Activated CD8-positive, alpha-beta memory T cell treated with anti-CD3 and anti-CD28 coated beads for 1 hour (primary cell): ENCODE measurements at places on chromosomes 7 and 10.

DNA sequence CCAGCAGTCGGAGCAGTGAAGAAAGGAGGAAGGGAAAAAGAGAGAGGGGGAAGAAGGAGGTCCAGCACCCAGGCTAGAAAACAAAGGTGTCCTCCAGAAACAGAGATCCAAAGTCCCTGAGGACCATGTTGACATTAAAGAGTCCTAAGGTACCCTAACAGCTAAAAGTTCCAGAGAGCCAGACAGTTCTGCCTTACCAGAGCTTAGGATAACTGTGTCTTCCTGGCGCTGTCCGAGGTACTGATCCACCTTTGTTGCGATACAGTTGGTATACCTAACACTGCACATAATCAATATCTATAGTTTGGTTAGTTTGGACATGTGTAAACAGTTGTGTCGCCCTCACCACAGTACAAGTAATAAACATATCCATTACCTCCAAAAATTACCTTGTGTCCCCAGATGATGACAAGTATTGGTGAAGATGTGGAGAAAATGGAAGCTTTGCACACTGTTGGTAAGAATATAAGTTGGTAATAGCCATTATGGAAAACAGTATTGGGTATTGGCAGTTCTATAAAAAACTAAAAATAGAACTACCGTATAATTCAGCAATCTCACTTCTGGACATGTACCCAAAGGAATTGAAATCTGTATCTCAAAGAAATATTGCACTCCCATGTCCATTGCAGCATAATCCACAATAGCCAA, 59.8 kb downstream of the GRID1 start:
- DNase-seq: no peak

DNA sequence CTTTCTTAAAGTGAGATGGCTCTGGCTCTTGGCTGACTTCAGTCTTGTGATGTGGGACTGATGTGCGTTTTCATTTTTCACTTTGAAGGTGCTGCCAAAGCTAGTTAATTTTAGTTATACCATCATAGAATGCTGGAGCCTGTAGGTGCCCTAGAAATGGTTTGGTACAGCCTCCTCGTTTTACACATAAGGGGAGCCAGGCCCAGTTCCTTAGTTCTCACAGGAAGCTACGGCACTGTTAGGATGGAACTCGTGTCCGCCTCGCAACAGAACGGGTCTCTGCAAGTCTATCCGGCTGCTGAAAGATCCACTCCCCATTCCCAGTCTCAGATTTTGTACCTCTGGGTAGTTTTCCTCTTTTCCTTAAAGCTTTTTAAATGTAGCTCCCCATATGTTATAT, 173.2 kb upstream of the PRPS1L1 start:
- DNase-seq: no peak

DNA sequence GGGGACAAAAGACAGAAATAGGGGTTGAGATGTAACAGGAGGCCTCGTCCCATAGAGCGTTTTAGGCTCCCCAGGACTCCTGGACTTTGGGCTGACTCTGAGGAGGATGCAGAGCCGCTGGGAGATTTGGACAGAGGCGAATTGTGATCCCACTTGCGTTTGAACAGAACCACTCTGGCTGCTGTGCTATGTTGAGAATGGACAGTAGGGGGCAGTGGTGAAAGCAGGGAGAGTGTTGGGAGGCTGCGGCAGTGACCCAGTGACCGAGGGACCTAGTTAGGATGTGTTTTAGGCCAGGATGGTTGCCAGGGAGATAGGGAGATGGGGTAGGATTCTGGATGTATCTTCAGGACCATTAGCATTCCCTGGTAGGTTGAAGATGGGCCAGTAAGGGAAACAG, 271.6 kb downstream of the CCDC3 start:
- DNase-seq: no peak

DNA sequence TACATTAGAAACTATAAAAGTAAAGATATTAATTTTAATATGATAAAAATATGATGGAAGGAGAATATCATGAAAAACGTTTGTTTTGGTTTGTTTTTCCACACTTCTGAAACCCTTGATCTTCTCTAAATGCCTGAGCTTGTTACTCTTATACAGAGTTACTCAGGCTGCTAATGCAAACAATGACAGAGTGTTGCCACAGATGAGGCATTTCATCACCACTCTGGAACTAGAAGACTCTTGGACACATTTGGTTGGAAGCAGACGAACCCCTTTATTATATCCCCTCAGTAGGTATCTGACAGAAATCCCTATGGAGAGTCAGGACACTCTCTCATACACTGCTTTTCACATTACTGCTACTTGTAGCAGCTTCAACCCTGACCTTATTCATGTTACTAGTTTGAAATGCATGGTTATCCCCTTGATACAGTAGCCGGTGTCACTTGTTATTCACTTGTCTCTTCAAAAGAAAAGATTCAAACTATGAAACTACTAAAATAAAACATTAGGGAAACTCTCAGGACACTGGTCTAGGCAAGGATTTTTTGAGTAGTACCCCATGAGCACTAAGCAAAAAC, 66.9 kb downstream of the SEMA3C start:
- no peak for DNase-seq

GRCh38 chr7:27128034-27128433, 2.5 kb downstream of the HOXA4 start:
- DNase-seq: no peak

- no peak for DNase-seq
Observed at GRCh38 chr7:10703981-10704380, 269.7 kb upstream of the PHF14 start.

DNA sequence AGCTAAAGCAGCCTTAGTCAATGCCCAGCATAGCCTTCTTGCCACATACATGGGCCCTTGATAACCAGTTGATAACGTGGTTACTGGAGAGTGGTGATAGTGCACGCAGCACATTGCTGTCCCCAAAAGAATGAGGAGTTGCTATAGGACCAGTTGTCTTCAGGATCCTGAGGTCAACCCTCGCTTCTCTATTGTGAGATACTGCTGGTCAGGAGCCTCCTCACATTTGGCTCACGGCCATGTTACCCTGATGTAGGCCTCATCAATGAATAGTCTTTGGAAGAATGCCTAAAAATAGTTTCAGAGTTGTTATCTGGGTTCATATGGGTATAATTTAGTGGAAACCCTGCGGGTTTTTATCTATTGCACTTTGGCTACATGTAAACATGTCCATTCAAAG, 230.7 kb downstream of the VTI1A start:
- DNase-seq: no peak

DNA sequence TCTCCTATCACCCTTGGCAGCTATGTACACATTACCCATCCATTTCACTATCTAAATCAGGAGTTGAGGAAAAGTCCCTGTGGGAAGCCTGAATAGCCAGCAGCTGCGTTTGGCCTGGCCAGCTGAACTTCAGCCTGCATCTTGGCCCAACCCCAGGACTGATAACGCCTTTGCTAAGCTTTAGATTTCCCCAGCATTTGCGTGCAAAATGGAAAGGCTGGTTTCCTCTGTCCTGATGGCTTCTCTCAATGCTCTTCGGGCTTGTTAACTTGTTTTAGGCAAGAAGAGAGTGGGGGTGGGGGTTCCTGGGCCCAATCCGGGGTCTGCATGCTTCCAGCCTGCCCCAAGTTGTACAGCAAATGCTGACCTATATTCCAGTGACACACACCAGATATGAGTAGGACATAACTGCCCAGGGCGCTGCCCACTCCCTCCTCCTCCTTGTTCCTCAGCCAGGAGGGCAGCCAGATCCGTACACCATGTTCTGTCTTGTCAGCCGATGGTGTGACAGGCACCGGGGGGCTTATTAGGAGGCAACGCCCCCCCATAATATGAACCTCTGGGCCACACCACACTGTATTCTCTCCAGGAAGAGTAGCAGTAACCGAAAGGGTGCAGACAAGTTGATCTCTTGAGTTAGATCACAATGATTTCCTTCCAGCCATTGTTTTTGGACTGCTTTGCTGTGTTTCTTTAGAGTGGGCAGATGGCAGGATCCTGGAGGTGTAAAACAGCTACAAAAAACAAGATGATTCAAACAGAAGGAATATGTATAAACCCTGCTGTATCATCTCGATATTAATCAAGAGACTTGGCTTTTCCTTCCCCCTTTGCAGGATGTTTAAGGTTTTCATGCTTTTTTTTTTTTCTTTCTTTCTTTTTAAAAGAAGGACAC, 339.0 kb downstream of the RNLS start:
- DNase-seq: no peak

- no peak for DNase-seq
Observed at GRCh38 chr10:23472181-23472580, 33.3 kb downstream of the OTUD1 start.

DNA sequence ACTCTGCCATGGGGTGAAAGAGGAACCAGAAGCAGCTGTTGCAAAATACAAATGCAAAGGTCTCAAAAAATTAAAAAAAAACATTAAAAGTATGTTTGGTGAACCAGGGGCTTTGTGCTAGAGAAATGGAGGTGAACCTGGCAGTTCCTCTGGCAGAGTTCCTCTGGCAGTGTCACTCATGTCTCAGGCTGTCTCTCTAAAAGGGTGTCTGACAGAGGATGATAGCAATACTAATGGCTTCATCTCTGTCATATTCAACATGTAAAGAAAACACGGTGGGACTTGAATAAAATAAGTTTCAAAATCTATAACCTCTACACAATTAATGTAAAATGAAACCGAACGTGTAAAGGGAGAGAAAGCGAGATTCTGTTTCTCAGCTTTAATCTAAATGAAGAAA, 375.7 kb upstream of the VWC2 start:
- DNase-seq: no peak

DNA sequence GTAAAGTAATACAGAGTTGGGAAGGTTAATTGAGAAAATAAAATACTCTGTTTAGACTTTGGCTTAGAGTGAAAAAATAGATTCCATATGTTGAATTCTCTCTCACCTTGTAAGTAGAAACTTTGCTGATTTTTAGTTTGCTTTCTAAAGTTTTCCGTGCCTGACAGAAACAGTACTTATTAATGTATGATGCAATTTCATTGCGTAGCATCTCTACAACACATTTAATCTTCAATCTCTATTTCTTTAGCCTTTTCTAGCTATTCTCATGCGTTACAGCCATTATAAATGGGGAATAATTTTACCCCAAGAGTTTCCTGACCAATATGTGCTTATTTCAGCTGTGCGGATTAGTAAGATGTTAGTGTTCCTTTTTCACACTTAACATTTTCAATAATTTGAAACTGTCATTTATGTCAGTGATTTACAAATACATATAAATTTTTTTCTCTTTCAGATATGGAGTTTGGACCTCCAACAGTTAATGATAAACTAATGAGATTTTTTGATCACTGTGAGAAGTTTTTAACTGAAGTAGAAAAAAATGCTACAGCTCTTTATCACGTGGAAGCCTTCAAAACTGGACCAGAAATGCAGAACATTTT, 3.3 kb downstream of the MINPP1 start:
- no peak for DNase-seq

DNA sequence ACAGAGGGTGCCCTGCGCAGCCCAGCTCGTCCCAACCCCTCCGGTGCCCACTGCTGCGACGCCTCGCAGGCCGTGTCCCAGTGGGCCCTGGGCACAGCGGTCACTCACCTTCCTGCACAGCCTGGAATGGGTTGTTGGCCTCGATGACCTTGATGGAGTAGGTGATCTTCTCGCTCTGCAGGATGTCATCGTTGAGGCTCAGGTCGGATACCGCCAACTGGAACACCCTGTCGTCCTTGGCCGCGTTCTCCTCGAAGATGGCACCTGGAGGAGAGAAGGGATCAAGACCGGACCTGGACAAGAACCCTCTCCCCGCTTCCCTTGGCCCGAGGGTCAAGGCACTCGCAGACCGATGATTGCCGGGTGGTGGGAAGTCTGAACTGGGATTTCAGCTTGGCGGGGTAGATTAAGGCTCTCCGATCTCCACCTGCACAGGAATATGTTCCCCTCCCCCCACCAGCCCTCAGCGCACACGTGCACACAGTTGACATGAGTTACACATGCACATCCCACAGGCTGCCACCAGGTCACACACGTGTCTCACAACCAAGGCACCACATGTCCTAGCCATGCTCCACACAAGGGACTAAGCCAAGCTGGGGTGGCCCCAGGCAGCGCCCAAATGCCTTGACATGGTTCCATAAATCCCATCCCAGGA, 2.6 kb downstream of the GRID1 start:
- DNase-seq: no peak
